ENCODE measurements at places on chromosomes 4 and X.

DNA sequence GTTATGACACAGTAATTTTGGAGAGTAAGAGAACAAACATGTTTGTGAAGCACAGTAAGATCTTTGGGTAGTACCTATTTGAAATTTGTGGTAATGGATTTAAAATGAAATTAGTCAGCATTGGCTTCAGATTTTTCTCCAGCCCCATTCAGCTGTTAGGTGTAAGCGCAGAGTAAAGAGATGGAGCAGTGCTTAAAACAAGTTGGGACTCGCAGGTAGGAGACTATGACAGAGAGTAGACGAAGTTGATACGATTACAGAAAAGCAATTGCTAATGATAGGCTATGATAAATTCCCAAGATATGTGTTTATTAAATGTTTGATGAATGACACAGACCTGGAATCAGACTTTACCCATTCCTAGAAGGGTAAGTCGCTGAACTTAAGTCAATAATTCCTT, 72.6 kb downstream of the CHIC2 start:
- no peak for DNase-seq

- no peak for DNase-seq
These were observed 346.6 kb upstream of the TENM3 start for GRCh38 chr4:181896614-181897013.

GRCh38 chrX:118474586-118474985, 21.0 kb upstream of the DOCK11 start:
- DNase-seq = no peak

DNA sequence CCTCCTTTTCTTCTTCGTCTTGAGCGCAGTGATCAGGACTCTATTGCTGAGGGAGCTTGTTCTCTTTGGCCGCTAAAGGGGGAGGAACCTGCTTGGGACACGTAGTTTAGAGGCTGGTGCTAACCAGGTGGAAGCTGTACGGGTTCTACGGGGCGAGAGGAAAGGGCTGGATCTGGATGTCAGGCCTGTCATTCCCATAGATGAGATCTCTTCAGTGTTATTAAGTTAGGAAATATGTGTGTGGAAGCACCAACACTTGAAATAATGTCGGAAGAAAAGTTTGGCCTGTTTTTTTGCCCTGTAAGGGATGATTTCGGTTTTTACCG, 643 bp downstream of the SRP72 start:
- DNase-seq = no peak

GRCh38 chr4:26690506-26690905, 106.6 kb downstream of the TBC1D19 start:
- no peak for DNase-seq

DNA sequence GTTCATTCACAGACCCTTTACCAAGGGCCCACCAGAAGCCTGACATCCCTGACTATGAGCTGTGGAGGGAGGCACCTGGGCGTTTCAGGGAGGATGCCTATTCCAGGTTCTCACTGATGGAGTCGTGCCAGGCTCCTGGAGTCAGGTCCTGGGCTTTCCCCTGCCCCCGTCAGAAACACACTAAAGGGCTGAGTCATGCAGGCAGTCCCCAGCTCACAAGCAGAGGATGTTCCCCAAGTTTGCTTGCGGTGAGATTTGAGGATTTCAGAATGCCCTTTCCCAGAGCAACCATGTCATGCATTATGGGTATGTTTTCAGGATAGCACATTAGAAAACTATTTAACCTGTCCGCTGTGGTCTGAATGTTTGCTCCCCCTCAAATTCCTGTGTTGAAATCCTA, 45.2 kb downstream of the FHDC1 start:
- DNase-seq = no peak

DNA sequence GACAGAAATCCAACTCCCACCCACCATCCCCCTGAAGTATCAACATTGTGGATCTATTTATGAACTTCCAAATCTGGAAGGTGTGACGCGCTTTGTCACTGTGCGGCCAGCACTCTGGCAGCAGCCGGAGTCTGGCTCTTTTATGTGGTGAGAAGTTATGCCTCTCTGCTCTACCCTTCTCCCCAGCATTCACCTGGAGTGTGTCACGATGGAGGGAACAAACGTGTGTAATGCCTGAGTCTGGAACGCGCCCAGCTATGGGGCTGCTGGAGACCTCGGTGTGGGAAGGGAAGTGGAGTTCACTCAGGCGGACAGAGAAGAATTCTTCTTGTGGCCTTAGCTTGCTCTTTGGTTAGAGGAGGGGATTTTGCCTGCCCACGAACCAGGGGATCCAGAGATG, 222.1 kb upstream of the RPL34 start:
- DNase-seq = no peak

GRCh38 chr4:100982345-100982744, 365.0 kb downstream of the PPP3CA start:
- no peak for DNase-seq

- DNase-seq = no peak
These were observed 200.6 kb downstream of the BCOR start for GRCh38 chrX:39896951-39897740.

DNA sequence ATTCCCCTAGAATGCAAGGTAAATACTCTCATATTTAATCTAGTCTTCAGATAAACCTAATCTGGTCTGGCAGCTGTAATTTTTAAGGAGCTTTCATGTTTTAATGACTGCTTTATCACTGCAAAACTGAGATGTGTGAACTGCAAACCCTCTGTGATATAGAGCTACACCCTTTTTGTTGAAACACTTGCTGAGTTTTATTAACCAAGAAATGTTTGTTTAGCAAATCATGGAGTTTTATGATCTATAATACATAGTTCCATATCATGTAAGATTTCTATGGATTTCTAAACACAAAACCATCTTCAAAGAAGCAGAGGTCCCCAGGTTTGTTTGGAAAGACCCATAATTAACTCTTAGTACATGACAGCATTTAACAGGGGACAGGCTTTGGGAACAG, 126.4 kb downstream of the BTC start:
- DNase-seq = no peak

- no peak for DNase-seq
These were observed 174.2 kb upstream of the DMD start for GRCh38 chrX:33385546-33385945.

GRCh38 chrX:13666836-13667235, 13.9 kb downstream of the TCEANC start:
- no peak for DNase-seq

DNA sequence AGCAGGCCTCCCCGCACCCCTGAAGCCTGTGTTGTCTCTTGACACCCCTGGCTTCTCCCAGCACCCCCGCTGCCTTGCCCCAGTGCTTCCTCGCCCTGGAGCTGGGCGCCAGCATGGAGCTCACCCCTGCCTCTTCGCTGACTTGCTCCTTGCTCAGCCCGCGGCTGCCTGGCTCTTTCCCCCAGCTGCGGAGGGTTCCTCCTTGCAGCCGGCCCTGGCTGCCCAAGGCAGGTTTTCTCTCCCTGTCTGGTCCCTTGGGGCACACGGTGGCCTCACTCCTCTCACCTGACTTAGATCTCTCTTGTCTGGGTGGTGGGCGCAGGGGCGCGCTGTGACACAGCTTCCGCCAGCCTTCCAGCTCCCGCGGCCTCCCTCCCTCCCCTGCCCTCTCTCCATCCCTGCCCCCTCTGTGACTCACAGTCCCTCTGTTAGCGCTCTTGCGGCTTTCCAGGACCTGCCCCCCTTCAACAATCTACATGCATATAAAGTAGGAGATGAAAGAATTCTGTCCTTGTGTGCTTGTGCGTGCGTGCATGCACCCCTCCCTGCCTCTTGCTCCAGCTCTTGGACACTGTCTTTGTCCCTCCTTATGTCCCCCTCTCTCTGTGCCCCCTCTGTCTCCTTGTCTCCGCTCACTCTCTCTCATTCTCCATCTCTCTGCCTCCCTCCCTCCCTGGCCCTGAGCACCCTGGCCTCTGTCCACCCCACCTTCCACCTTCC, 2.2 kb downstream of the PLXNB3 start:
- DNase-seq = peak; percentile 45

DNA sequence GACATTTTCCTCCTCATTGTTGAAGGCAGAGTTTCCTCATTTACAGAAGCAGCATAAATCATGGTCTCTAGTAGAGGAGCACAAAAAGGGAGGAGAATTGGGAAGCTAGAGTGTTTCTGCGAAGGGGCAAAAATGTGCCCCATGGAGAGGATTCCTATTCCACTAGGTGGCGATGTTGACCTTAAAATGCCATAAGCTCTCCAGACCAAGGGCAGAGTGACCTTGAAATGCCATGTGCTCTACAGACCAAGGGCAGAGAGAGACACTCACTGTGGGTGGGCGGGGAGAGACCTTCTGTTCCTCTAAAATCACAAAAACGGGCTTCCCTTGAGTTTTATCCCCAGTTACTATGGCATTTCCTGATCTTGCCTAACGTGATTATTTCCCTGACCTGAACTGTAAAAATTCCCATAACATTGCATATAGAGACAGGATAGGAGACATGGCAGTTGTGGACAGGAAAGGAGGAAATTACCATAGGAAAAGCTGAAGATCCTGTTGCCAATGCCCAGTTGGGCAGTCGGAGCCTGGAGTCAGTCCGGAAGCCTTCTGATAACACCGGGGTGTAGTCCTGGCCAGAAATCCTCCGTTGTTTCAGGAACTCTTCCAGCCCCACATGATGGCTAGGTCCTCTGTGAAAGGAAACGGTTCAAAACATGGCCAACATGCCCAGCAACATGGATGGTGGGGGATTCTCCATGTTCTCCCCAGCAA, 567.7 kb downstream of the MAGEB5 start:
- DNase-seq = no peak

GRCh38 chrX:143298663-143299241, 218.5 kb downstream of the SPANXN3 start:
- no peak for DNase-seq

GRCh38 chr4:113094802-113095201, 45.3 kb downstream of the ANK2 start:
- DNase-seq = no peak

DNA sequence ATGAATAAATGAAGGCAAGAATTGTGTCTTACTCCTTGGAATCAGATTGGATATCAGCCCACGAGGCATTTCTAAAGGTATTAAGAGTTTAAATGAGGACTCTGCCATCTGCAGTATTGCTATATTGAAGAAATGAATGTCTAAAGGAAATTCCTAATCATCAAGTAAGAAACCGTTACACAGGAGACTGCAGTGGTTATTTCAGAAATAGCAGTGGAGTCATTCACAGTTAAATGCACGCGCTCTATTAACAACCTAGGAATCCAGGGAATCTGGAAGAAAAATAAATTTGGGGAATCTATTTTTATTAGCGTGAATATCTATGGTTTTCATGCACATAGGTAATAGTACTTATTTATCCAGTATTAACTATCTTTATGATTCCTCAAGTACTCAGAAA, 334.2 kb downstream of the TENM3 start:
- DNase-seq = no peak

DNA sequence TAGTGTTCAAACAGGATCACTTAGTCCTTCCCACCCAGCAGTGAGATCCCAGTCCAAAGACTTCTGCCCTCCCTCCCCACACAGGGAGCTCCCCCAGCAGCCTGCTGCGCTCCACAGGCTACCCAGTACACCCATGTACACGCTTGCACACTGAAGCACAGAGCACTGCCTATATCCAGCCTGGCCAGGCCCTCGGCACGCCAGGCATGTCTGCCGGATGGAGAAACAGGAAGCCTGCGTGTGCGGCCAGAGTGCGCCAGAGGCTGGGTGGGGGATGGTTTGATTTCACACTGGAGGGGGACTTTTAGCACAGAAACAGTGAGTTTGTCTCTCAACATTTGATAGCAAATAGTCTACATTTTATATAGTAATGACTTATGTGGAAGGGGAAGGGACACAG, 833.5 kb upstream of the IGFBP7 start:
- DNase-seq = no peak

- no peak for DNase-seq
These were observed 8.6 kb downstream of the BLOC1S4 start for GRCh38 chr4:6724421-6725111.

GRCh38 chr4:73142995-73143547, 73.6 kb upstream of the COX18 start:
- no peak for DNase-seq

DNA sequence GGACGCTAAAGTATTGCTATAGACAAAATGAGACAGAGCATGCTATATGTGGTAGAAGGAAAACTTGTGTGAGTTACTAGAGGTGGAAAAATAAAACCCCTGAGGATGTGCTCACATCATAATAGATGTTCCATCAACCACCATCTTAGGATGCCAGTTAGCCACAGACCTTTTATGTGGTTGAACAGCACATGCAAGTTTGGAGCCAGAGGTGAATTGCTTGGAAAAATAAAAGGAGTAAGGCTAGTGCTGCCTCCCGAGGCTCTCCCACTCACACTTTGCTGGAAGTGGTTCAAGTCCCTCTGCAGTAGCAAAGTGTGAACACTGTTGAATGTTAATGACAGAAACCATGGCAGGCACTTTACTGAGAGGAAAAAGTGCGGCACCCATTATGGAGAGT, 39.4 kb upstream of the PPARGC1A start:
- no peak for DNase-seq

DNA sequence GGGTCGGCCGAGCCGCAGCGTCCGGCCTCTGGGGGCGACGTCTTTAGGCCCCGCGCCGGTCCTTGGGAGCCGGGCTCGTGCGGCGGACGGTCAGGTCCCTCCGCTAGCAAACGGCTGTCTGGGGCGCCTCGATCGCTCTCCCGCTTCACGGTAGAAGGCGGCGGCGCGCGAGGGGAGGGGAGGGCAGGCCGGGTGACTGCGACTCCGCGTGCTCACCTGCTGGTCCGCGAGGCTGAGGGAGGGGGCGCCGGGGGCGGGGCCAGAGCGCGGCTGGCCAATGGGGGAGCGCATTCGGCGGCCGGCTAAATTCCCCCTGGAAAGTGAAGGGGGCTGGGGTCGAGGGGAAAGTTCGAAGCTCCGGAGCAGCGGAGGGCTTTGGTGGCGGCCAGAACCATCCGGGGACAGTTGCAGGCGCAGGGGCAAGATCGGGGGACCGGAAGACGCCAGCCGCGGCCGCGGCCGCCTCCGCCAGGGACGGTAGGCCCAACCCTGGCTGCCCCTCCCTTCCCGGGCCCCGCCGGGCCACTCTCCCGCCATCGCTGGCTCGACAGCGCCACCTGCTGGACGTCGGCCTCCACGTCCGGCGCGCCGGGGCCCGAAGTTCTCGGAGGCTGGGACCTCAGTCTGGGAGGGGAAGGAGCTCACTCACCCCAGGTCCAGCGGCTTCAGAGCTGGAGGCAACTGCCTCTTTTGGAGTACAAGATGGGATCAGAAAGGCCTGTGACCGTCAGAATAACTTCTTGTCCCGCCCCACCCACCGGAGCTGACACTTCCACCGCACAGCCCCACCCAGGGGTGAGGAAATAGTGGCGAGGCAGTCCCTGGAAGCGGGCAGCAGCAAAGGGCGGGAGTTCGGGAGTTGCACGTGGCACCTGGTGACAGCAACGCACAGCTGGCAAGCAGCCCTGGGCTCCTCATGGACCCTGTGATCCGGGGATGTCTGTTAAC, 49.9 kb downstream of the ELF4 start:
- DNase-seq = no peak

- peak; percentile 2 for DNase-seq
These were observed 47.7 kb downstream of the PRPS1 start for GRCh38 chrX:107675823-107676555.

DNA sequence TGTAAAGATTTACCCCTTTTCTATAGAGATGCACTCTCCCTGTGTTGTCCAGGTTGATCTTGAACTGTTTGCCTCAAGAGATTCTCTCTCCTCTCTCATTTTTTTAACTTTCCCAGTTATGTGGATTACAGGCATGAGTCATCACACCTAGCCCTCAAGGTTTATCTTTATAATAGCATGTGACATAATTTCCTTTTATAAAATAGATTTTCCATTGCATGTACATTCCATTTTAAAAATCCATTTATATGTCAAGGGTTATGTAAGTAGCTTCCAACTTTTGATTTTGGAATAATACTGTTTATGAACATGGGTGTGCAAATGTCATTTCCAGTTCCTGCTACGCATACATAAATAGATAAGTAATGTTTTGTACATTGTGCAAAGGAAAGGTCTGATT, 20.6 kb downstream of the ZNF721 start:
- DNase-seq = no peak
